ENCODE measurements at places on chromosomes 4 and X. TPM values are rescaled to one million over a fixed set of nuclear protein-coding genes. Genes with fewer than 3 reads are reported as not detected.

GABRG1 gene
- total RNA-seq, result not detected

DNA sequence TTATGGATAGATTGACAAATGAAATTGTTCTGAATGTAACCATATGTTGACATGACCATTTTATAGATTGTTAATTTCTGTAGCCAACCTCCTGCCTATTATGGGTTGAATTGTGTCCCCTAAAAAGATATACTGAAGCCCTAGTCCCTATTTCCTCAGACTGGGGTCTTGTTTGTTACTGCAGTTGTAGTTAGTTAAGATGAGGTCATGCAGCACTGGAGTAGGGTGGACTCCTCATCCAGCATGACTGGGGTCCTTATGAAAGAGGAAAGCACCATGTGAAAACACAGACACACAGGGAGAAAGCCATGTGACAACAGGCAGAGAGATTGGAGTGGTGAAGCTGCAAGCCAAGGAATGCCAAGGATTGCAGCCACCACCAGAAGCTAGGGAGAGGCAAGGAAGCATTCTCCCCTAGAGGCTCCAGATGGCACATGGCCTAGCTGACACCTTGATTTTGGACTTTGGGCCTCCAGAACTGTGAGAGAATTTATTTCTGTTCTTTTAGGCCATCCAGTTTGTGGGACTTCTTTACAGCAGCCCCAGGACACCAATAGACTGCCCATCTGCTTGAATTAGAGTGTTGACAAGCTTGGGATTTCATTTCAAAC lies 14.0 kb downstream of the MTM1 start:
- DNase-seq, result no peak

JCHAIN gene
- total RNA-seq, result not detected

DNA sequence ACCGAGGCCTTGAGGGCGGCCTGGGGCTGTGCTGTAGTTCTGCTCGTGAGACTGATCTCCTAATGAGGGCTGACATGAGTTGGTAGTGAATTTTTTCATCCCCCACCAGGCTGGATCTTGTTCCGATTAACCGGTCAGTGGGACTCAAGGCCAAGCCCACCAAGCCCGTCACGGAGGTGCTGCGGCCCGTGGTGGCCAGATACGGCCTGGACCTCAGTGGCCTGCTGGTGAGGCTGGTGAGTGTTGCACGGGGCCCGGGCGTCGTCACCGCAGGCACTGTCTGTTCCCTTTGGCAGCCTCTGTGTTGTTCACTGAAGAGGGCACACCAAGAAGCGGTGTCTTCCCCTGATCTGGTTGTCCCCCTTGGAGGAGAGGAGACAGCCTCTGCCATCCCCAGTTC lies 18.4 kb upstream of the HGFAC start:
- DNase-seq, result no peak
